GM23248 (cell line): ENCODE measurements at places on chromosomes 7 and 10. TPM values are rescaled to one million over a fixed set of nuclear protein-coding genes. Genes with fewer than 3 reads are reported as not detected.

- H3K36me3 ChIP-seq: no peaks in the 10 kb centered on the region
- H3K27ac ChIP-seq: no peak overlapping the region
- no peak for DNase-seq
- no peaks in the 10 kb centered on the region for H3K4me1 ChIP-seq
- H3K27me3 ChIP-seq: no peaks in the 10 kb centered on the region
These were observed 22.5 kb downstream of the SNX13 start for GRCh38 chr7:17917842-17918241.

Gene NSMCE4A
- 29.2 and 37.9 TPM in 2 replicates for total RNA-seq

Gene CSGALNACT2
- 11.5 and 17.4 TPM in 2 replicates for total RNA-seq

GRCh38 chr10:104028146-104028545 is 57.5 kb downstream of the COL17A1 start:
- H3K36me3 ChIP-seq: peaks cover 20% of the 10 kb centered on the region
- H3K4me3 ChIP-seq: no peak overlapping the region
- H3K27me3 ChIP-seq: no peaks in the 10 kb centered on the region
- no peak overlapping the region for H3K27ac ChIP-seq
- H3K4me1 ChIP-seq: peaks cover 7% of the 10 kb centered on the region
